ENCODE measurements at places on chromosomes 3 and 15.

GRCh38 chr3:56415652-56416051, 52.6 kb downstream of the ERC2 start:
- no peak for DNase-seq

DNA sequence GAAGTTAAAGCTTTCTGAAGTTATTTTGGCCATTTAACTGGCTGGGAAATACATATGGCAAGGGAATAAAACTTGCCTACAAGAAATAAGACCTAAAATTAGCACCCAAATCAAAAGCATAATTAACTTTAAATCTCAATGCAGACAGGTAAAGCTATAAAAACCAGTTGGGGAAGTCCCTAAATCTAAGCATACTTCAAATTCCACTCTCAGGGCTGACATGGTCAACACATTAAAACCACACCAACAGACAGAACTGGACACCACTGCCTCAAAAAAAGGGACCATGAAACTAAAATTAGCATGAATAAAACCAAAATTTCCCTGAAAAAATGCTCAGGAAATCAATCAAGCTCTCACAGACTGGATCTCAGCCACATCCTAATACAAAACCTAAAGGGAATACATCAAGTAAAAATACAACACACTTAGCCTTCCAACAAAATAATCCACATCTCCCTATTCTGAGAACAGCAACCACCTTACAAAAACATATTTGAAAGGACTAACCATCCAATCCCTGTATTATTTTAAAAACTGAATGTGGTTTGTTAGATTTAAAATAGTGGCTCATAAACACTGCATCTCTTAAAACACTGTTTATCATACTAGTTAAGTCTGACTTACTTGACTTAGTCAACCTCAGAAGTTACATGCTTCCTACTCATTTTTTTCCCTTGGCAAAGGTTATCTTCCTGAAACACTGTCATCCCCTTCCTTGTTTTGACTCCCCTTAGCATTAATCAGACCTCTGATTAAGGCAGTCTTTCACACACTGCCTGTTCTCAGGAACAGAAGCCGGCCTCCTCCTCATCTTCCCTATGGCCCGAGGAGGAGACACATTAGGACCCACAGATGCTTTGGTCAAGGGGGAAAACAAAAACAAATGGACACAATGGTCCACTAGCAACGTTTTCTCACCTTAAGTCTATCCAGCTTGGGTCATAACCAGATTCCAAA, 8.3 kb downstream of the TRA2B start:
- no peak for DNase-seq

DNA sequence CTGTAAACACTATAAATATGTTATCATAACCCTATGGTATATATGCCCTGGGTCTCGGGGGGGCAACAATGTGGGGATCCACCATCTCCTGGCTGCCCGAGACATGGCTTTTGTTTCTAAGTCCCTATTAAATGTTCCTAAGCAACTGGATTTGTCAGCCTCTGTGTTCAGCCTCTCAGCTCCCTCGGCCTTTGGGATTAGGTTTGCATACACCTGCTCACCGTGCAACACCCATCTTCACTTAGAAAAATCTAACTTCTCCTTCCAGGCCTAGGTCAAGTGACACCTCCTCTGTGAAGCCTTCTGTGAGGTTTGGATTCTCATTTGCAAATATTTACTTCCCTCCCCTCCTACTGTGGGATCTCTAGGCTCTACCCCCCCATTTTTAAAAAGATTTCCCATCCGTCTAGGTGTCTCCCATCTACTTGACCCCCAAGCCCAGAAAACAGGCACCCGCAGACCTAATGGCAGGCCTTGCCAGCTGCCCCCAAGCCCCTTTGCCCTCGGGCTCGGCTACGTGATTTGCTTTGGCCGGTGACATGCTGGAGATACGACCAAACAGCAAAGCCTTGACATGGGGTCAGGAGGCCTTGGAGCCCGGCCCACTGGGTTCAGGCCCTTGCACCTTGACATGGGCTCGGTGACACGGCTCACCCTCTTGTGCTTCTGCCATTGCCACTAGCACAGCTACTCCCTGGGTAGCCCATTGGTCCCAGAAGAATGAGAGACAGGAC, 66.0 kb upstream of the BLM start:
- no peak for DNase-seq

DNA sequence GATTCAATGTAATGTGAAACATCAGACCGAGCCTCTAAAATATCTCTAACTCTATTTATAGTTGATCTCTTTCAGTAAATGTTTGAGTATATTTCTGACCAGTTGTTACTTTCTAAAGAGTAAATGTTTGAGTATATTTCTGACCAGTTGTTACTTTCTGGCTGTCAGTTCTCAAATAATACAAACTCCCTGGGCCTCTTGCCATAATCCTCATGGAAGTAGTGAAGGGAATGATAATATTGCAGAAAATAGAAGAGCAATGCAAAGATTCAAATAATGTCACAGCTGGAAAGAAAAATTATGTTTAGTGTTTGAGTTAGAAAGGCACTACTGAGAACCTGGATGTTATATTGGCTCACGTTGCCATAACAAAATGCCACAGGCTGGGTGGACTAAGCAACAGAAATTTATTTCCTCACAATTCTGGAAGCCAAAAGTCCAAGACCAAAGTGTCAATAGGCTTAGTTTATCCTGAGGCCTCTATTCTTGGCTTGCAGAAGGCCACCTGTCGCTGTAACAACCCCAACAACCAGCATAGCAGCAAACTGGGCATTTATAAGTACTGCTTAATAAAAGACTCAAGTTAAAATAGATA, 470.6 kb upstream of the BCHE start:
- no peak for DNase-seq

DNA sequence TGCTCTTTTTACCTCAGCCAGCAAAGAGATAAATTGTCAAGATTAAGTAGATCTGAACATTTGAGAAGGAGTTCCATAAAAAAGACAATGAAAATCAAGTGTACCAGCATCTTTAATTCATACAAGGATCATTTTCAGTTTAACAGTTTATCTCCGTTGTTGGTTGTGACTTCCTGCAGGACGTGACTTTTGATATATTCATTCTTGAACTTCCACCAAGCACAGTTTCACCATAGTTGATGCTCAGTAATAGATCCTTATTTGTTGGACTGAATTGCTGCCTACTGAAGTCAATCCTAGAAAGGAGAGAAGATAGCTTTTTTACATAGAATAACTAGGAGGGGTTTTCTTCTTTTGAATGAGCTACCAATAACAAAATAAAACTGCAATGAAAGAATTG, 408.2 kb downstream of the LPP start:
- no peak for DNase-seq

DNA sequence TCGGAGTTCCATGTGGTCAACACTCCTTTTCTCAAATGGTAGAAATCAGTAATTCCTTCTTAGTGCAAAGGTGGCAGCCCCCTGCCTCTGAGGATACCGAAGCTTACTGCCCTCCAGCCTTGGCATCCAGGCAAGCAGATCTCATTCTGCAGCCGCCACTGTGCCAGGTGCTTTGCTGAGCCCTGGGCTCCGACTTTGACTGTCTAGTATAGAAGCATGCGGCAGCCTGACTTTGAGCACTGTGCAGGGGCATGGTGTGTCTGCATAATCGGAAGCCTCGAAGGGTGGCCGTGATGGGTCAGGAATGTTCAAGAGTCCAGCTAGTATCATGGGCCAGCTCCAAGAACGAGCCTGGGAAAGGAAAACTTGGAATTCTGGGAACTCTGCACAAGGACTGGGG, 39.7 kb downstream of the ABTB1 start:
- no peak for DNase-seq

DNA sequence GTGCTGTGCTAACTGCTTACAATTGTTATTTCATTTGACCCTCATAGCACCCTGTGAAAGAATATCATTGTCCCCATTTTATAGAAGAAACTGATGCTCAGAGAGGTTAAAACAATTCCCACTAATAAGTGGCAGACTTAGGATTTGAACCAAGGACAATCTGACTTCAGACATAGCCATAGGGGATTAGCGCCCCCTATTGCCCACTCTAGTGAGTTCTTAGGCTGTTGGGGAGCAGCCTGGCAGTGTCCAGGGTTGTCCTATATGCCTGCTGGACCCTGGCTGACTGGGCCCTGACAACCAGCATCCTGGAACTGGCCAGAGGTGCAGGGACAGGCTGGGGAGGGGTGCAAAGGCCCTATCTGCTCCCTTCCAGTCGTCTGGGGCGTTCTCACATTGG, 15.4 kb downstream of the DPH3 start:
- DNase-seq: no peak

DNA sequence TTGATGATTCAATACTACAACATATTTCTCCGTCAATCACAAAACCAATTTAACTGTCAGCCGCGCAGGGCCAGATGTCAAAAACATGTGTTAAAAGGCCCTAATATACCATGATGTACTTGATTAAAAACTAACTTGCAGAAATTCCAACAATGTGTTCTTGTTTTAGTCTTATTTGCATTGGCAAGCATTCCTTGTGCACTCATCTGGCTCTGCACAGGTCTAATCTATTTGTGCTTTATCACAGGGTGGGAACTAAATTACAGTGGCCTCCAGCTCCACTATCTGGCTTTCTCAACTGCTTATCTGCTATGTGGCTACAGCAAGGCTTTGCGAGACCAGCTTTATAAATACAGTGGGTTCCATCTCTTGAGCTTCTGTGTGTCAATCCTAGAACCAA, 455.5 kb downstream of the ERC2 start:
- DNase-seq: peak; percentile 4

- DNase-seq: no peak
Observed at GRCh38 chr3:119211193-119211592, 29.5 kb downstream of the B4GALT4 start.

DNA sequence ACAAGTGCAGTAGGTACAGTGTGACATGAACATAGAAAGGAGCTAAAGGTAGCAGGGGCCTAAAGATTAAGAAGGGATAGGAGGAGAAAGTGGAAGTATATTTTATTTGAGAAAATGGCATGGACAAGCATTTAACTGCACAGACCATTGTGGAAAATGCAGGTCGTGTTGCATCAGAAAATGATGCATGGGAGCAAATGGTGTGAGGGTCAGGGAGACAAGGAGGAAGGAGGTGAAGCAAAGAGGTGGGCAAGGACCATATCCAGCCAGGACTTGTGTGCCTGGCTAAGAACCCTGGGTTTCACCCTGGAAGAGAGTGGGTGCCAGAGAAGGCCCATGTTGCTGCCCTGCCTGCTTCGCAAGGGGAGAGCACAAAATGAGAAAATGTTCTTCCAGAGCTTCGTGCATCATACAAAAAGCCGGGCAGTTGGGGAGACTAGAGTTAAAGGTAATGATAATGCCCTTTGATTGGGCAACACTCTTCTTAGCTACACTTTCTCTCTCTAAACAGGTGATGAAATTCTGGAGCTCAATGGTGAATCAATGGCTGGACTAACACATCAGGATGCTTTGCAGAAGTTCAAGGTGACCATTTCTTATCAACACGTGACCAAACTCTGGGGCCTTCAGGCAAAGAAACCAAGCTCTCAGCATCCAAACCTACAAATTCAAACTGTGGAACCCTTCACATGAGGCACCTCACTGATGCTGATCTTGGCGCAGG, 45.5 kb downstream of the STARD5 start:
- DNase-seq: no peak

All from epithelial cell of proximal tubule (primary cell).